ENCODE measurements at places on chromosomes 1 and 21.

GRCh38 chr1:234611847-234612351 is 1.9 kb upstream of the IRF2BP2 start:
- no peak for DNase-seq

DNA sequence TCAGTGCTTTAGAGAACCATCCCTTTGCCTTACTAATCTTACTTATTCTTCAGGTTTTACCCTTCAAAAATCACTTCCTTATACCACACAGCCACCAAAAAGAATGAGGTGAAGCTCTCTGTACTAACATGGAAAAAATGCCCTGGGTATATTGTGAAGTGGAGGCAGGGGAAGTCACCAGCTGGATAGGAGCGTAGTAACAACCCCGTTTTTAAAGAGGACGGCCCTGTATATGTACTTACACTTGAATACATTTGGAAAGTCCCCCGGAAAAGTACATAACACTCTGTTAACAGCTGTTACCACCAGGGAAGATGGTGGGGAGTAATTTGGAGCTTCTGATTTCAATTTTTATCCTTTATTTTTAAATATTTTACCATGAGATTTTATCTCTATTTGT is 28.2 kb upstream of the KHDRBS1 start:
- no peak for DNase-seq

DNA sequence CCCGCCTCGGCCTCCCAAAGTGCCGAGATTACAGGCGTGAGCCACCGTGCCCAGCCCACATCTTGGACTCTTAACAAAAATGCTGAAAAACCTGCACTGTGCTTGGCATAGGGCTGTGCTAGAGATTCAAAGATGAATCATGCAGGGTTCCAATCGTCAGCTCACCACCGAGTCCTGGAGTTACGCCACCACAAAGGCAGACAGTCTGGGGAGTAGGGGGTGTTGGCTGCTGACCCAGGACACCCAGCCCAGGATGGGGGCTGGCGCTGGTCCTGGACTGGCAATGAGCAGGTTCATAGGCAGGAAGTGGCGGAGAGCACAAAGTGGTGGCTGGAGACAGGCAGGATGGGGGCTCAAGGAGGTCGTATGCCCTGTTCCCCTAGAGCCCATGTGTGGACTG is 16.0 kb downstream of the PSRC1 start:
- no peak for DNase-seq

DNA sequence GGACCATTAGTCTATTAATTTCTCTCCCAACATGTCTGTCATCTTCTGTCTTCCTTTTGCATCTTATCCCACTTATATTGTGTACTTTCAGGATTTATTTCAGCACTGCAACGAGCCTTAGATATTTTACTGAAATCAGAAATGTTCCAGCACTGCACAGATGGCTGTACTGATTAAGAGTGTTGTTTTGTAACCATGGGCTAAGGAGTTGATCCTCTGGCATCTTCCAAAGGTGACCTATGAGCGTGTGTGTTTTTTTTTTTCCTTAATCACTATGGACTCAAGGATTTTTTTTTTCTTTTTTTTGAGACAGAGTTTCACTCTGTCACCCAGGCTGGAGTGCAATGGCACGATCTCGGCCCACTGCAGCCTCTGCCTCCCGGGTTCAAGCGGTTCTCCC is 7.1 kb upstream of the DDX59 start:
- DNase-seq: no peak

- DNase-seq: no peak
These were observed 4.5 kb upstream of the NHLH1 start for GRCh38 chr1:160362168-160362957.

DNA sequence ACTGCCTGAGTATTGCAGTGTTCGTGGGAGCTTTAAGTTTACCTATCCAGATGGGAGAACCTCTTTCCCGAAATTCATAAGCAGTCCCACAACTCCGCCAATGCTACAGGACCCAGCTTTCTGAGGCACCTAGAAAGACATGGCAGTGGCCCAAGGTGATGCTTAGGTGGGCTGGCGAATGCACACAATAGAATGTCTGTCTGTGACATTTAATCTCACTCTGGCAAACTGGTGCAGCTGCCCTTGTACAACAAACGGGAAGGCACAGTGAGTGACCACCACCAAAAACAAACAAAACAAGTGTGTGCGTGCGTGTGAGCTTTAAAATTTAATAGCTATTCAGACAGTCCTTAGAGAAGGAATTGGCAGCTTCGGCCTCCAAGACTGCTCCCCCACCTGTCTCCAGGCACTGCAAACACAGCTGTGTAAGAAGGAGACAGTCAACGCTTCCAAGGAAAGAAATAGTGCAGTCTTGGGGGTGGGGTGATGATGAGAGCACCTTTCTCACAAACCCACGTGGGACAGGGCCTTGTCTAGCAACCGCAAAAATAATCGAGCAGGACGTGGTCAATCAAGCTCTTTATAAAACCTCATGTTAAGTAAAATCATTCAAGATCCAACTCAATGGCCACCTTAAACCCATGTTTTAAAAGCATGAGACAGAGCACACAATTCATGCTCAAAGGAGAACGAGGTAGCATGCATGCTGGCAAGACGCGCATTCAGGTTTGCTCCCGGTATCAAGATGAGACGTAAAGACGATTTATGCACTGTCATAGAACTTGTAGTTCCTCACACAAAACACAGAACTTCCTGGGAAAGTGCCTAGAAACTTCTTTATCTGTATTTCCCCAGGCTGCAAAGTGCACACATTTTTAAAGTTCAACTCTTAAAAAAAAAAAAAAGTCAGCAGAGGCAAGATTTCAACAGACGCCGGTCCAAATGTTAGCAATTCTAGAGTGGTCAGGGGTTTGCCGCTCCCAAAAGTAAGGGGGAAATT is 84.1 kb downstream of the TM2D1 start:
- DNase-seq: no peak

DNA sequence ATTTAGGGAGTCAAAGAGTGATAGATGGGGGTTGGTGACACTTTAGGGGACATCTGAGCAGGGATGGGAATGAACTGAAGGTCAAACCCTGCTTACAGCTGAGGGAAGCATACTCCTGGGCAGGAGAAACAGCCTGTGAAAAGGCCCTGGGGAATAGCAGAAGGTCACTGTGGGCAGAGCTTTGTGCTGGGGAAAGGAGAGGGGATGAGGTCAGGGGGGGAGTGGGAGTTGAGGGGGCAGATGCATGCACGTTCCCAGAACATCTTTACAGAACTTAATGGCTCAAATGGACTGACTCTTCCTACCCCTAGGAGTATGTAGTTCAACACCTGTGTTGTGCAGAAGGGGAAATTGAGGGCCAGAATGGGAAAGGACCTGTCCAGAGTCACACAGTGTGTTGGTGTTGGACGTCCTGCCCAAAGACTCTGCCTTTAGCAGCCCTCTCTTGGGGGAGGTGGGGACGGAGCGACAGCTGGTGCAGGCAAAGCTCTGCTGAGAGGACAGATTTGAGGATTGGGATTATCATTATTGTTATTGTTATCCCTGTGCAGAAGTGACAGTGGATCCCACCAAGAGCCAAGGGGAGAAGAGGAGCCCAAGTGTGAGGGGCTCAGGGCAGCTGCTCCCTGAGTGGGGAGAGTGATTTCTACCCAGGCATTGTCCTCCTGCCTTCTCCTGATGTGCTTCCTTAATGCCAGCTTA is 116.5 kb downstream of the PTPRU start:
- DNase-seq: no peak

DNA sequence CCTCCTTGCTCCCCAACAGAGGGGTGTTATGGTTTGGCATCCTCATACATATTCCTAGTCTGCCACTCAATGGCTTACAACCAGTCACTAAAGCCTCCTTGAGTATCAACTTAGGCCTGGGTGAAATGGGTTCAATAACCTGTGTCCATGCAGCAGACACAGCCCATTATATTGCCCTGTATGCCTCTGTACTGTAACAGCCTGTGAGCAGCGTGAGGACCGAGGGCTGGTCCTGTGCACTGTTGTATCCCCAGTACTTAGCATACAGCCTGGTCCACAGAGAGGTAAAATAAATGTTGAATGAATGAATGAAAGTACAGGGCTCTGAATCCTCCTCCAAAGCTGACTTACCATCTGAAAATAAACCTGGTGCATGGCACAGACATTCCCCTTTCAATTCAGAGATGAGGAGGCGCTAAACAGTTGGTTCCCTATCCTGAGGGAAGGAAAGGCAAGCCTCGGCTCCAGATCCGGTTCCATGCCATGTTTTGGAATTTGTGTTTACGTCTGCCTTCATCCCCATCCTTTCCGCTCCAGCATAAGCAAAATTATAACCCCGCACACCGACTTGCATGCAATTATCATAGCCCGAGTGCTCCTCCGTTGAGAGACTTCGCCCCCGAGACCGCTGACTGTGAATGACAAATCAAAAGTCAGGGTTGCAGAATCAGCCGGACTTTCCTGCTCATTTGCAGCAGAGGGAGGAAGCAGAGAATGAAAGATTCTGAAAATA is 45.0 kb upstream of the DNAJC6 start:
- no peak for DNase-seq

GRCh38 chr1:3186526-3186921 is 117.5 kb downstream of the PRDM16 start:
- DNase-seq: peak; percentile 58

GRCh38 chr1:1215080-1215676 is 1.2 kb upstream of the TNFRSF4 start:
- no peak for DNase-seq

DNA sequence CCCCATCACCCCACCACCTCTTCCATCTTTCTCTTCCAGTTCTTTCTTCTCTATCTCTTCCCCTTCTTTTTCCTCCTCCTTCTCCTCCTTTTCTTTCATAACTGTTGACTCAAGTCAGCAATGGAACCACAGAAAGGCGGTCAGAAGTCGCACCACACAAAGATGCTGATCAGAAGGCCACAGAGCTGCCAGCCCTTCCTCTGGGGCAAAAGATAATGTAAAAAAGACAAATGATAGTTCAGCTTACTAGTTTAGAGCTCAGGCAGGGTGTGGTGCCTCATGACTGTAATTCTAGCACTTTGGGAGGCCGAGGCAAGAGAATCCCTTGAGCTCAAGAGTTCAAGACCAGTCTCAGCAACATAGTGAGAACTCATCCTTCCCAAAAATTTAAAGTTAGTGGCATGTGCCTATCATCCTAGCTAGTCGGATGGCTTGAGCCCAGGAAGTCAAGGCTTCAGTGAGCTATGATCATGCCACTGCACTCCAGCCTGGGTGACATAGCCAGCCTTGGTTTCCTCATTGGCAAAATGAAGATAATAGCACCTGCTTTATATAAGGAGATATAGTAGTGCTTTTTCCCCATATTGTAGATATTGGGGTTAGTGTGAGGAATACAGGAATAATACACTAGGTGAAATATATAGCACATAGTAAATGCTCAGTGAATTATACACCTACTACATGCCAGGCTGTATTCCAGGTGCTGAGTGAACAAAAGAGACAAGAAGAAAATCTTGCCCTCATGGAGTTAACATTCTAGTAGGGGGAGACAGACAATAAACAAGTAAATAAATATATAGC is 12.5 kb upstream of the IGSF3 start:
- no peak for DNase-seq

GRCh38 chr1:100851726-100852125 is 42.9 kb downstream of the EXTL2 start:
- no peak for DNase-seq

- no peak for DNase-seq
These were observed 16.8 kb upstream of the INTS3 start for GRCh38 chr1:153711026-153711425.

DNA sequence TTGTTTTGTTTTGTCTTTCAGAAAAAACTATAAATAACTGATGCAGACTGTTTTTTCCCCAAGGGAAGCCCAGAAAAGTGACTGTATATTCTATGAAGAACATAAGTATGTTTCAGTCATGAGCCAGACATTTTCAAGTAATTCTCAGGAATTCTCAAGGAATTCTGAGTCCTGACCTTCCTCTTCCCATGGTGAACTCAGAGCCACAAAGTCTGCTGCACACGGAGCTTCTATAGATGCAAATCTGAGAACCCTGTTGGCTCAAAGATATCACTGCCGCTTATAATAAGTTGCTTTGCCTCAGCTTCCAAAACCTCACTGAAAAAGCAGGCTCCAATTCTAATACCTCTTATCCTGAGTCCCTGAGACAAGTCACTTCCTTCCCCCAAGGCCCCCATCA is 418.5 kb upstream of the RUNX1 start:
- no peak for DNase-seq

DNA sequence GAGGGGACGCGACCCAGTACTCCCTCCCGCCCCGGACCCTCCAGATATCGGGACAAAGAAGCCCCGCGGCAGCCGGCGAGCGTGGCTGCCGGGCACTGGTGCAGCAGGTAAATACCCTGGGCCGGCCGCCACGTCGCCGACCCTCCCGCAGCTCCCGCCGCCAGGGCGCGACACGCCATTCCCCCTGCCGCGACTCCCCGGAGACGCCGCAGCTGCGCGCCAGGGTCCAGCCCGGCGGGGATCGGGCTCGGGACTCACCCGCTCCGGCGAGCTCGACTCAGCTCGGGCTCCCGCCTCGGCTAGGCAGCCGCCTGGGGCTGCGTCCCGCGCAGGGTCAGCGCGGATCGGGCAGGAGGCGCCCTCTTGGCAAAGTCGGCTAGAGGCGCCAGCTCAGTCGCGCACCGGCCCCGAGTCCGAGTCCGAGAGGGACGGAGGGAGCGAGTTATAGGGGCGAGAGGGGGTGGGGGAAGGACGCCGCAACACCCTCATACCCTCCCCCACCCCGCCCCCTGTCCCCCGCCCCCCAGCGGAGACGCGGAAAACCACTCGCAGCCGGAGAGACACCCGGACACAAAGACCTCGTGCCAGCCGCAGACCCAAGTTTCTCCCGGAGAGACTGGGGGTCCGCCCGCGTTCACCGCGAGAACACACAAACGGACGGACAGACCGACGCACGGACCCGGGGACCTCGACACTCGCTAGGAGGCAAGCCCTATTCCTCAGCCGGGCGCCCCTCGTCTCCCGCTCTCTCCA is 985 bp downstream of the SYT6 start:
- no peak for DNase-seq

DNA sequence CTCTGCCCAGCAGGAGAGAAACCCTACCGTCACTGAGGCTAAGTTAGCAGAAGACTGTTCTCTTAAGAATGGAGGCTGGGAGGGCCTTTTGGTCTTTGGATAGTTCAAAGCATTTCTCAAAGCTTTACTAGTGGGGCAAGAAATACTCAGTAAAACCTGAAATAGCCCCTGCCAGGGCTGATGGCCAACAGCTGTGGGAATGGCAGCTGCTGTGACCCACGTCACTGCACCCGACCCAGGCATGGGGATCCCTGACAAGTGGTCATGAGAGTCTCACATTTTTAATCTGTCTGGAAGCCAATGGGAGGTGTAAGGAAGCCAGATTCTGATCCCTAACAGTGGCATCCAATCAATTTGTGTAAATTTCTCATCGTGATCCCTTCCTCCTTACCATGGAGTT is 44.5 kb upstream of the ENAH start:
- no peak for DNase-seq

GRCh38 chr1:9238550-9238949 is 4.0 kb downstream of the H6PD start:
- no peak for DNase-seq

GRCh38 chr1:15538771-15539170 is 12.1 kb downstream of the DNAJC16 start:
- no peak for DNase-seq

DNA sequence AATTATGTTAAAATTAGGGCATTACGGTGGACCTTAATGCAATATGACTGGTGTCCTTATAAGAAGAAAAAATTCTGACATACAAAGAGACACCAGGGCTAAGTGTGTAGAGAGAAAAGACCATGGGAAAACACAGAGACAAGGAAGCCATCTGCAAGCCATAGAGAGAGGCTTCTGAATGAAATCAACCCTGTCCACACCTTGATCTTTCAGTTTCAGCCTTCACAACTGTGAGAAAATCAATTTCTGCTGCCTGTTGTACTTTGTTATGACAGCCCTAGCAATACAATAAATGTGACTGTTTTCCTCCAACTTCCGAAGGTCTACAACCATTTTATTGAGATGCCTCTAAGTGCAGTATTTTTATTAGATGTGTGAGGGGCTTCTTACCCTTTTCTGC is 1407.2 kb downstream of the MRPL39 start:
- no peak for DNase-seq

Measured in right renal pelvis (tissue), 4 donors.